HFFc6 (cell line): ENCODE measurements at places on chromosomes 2 and 18. TPM values are rescaled to one million over a fixed set of nuclear protein-coding genes. Genes with fewer than 3 reads are reported as not detected.

Gene NEUROD1
- not detected in 3 replicates for total RNA-seq

Gene DSG4
- total RNA-seq: not detected in 3 replicates

Gene SFXN5
- total RNA-seq: 10.3 to 13.7 TPM (median 11.0 TPM) in 3 replicates

Gene HOXD8
- total RNA-seq: 3.0 and 4.2 TPM in 2 replicates

- DNase-seq: no peak
Observed at GRCh38 chr2:241752253-241752652, 17.8 kb downstream of the D2HGDH start.

- DNase-seq: peak; percentile 24
Observed at GRCh38 chr2:42385225-42385624, 24.2 kb upstream of the COX7A2L start.

DNA sequence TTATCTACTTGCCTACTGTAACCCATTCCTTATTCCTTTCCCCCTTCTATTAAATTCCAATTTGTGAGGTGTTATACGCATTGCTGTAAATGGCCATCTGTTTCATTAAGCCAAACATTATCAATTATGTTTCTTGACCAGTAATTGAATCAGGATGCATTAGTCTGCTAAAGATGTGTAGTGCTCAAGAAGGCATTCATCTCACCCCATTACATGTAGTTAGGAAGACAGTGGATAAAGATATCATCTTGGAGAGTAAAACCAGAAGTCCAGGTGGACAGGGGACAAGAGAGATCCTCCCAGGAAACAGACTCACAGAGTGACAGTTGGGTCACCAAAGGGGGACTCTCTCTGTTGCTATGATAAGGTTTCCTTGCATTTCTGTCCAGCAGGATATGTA is 73.3 kb upstream of the FAM98A start:
- no peak for DNase-seq

DNA sequence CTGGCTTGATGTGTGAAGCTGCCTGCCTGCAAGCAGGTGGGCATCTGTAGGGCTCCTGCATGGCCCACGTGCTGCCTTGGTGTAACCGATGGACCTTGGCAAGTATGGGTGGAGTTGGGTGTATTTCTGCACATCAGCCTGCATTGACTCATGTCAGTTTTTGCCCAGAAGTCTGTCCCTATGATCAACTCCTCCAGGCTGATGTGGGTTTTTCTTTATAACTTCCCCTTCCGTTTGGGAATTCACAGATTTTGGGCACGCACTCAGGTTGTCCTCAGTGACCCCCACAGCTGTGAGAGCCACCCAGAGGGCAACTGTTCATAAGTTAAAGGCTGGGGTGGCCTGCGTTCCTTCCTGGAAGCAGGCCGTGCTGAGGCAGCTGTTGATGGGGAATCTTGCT is 123.3 kb downstream of the NCK2 start:
- no peak for DNase-seq
